ENCODE measurements at places on chromosomes 12 and 14.

- no peak for DNase-seq
Measured at GRCh38 chr14:71985538-71986189, 53.4 kb downstream of the RGS6 start.

GRCh38 chr12:3725388-3726115 lies 27.4 kb downstream of the CRACR2A start:
- peak; percentile 3 for DNase-seq

GRCh38 chr14:29810682-29811081 lies 117.0 kb downstream of the PRKD1 start:
- peak; percentile 42 for DNase-seq

GRCh38 chr12:4282892-4283511 lies 9.4 kb downstream of the CCND2 start:
- DNase-seq: no peak

DNA sequence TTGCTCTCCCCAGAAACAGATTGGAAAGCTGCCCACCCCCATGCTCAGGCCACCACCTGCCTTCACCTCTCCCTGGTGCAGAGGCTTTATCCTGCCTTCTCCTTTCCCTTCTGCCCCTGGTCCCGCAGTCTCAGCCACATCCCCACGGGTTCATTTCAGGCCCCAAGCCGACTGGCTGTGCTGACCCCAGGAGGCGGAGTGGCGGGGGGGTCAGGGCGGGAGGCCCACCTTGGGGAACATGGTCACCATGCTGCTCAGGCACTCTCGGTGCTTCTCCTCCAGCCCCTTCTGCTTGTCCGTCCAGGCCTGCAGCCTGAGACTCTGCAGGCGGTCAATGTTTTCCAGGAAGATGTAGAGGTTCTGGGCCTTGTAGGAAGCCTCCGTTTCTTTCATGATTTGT lies 6.9 kb downstream of the FAM186B start:
- no peak for DNase-seq

GRCh38 chr14:59161561-59162175 lies 26.8 kb upstream of the DAAM1 start:
- DNase-seq: peak; percentile 36

GRCh38 chr12:20494851-20495250 lies 126.5 kb downstream of the PDE3A start:
- no peak for DNase-seq
